ENCODE measurements at places on chromosomes 1 and 21.

DNA sequence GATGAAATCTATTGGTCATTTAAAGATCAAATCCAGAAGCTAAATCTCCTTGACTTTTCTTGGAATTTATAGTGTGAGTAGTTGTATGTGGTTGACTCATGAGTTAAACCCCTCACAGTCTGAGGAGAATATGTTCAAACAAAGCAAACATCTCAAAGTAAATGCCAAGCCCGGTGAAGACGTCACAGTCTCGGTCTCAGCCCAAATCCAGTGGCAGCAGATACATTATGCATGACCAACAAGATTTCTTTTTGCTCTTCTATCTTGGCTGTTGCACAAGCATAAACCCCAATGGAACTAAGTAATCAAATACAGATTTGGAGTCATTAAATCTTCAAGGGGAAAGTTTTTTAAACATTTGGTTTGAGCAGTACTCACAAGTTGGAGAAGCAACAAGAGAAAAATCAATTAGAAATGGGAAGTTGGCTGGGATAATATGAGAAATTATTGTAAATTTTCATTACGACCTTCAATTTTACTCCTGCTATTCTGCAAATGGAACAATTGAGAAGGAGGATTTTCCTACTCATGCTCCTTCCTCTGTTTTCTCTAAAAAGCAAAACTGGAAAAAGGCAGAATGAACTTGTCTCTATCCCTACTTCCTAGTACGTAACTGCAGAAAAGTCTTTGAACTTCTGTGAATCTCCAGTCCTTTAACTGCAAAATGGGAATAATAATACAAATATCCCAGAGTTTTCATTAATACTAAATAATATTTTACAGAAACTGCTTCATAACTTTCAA is 575.8 kb downstream of the NUF2 start:
- no peak for DNase-seq

DNA sequence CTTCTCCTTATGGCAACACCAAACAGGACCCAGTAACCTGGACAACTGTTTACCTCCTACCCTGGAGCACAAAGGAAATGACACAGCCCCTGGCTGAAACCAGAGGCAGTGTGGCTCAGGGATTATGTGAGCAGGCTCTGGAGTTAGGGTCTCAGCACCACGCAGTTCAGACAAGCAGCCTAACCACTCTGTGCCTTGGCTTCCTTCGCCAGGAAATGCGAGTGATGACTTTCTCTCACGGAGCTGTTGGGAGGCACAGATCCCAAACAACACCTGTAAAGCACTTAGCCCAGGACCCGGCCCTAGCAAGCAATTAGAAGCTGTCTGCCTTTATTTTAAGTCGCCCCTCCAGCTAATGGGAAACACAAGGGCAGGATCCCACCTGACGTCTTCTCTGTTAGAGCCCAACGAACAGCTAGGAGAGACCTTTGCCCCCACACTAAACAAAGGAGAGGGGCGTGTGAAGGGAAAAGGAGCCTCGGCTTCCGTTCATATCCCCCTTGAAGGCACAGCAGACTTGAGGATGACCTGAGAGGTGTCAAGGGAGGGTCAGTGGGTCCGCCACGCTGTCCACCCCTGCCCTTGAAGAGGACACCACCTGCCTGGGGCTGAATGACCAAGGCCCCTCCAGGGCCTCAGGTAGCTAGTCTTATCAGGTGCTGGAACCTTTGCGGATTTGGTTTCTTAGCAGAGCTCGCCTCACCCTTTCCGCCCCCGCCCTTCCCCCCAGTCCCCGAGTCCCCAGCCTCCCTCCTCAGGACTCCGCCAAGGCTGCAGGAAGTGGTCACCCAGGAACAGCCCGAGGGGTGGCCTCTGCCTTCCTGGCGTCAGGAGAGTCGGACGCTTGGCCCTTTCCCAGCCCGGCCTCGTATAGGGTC is 860 bp downstream of the TMEM63A start:
- no peak for DNase-seq

DNA sequence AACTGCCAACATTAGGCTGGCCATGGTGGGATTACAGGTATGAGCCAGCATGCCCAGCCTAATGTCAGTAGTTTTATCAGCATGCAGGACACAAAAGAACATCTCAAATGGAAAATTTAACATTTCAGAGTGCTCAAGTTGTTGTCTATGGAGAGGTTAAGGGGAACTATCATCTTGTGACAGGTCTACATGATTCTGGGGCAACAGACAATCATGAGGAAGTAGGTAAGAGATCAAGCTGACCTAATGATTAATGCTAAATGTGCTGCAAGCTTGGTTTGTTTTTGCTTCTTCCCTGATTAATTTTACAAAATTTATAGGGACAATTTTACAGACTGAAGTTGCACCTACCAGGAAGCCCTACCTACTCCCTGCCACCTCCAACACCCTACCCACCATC is 36.6 kb downstream of the FMO4 start:
- no peak for DNase-seq

- no peak for DNase-seq
Measured at GRCh38 chr1:41907446-41907845, 11.3 kb downstream of the HIVEP3 start.

- no peak for DNase-seq
Measured at GRCh38 chr1:214719207-214719606, 116.2 kb downstream of the CENPF start.

- no peak for DNase-seq
Measured at GRCh38 chr1:204127597-204128242, 24.1 kb downstream of the ETNK2 start.

- no peak for DNase-seq
Measured at GRCh38 chr1:200429221-200429751, 19.4 kb upstream of the ZNF281 start.

DNA sequence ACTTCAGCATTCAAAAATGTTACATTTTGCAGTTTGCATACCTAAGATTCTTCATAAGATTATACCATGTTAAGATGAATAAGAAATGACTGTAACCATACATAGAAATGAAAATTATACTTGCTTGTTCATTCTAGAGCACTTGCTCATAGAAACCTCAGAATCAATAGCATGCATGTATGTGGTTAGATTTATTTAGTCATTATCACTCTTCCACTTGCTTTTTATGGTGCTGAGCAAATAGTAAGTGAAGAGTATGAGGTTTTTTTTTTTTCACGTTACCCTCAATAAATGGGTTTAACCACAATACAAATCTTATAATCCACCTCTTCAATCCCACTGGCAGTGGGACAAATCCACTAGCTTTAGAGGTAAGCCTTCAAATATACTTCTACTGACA is 84.7 kb downstream of the LRRC53 start:
- DNase-seq = no peak

- DNase-seq = no peak
Measured at GRCh38 chr1:8201331-8201861, 116.5 kb upstream of the SLC45A1 start.

- no peak for DNase-seq
Measured at GRCh38 chr1:25095635-25096200, 136.6 kb downstream of the SYF2 start.

DNA sequence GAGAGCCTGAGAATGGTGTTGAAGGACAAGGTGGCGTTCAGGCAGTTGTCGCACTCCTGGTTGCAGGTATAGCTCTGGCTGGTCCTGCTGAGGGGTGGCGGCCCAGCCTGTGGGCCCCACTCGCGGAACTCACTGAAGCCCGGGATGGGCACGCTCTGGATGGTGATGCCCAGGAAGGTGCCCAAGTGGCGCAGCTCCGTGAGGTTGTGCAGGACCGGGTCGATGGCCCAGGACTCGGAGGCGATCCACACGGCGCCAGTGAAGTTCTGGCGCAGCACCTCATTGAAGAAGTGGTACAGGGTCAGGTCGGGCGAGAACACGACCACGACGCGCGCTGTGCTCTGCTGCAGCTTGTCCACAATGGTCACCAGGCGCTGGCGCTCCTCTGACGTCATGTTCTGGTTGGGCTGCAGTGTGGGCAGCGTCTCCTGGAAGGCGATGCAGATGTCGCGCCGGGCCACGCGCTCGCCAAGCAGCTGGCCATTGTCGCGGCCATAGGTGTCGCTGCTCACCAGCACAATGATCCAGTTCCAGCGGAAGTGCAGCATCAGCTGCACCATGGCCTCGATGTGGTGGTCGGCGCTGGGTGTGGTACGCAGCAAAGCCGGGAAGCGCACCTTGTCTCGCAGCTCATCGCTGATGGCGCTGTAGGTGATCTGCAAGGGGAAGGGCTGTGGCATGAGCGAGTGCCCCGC is 5.0 kb downstream of the TAS1R2 start:
- DNase-seq = no peak

GRCh38 chr1:234722904-234723720 is 113.1 kb upstream of the IRF2BP2 start:
- DNase-seq = peak; percentile 89

DNA sequence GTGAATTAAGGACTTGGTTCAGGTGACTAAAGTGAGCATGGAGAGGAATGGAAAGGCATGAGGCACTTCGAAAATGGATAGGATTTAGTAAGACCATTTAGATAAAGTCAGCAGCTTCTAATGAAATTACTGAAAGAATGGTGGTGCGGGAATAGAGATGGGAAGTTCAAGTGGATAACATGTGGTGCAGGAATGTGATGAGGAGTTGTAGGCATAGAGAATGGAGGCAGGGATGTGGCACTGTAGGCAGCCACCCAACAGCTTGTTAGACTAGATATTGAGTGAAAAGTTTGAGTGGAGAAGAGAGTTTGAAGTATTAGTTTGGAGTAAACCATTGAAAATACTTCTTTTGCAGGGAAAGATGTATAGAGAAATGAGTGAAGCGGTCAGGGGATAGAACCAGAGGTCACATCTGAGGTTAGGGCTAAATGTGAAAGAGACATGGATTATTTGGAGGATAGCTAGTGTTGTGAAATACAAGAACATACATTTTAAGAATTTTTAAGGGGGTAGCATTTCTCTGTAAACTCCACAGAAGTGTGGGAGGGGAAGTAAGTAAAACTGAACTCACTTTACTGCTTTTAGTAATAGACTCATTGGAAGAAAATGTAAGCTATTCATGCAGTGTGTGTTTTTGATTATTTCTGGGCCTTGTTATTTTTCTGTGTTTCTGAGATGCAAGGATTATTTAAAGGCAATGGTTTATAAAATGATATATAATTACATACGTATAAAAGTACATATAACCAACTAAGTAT is 46.2 kb downstream of the DYRK1A start:
- no peak for DNase-seq

DNA sequence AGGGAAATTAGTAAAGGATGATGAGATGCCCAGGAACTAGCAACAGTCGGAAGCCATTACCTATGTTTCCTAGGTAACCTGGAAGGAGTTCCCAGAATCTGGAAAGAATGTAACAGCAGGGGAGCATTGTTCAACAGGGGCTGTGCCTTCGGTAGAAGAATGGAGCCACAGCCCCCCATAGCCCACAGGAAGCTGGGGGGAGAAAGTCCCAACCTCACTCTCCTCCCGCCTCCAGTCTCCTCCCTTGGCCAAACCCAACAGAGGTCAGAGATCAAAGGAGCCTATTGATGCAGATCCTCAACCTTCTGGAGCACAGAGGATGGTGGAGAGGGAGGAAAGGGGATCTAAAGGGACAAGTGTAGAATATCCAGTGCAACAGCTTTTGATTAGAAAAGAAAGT is 131.5 kb upstream of the SLC44A3 start:
- DNase-seq = no peak

- DNase-seq = no peak
Measured at GRCh38 chr21:27300770-27301169, 333.9 kb upstream of the ADAMTS5 start.

- no peak for DNase-seq
Measured at GRCh38 chr1:41653574-41653973, 169.1 kb upstream of the EDN2 start.

DNA sequence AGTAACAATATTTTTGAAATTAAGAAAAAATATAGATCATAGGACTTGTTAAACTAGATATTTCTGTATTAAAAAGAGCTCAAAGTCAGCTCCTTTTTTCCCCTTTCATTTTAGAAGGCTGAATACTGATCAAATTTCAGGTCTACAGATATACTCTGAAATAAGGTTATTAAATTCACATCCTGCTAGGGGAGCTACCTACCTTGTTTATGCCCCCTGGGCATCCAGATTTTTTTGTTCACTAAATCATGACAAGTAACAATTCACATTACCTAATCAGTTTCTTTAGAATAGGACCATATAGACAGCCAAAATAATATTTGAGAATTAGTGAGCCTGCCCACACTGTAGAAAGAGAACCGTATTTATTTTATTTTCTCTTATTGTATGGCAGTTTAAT is 276.2 kb downstream of the USP25 start:
- DNase-seq = no peak

DNA sequence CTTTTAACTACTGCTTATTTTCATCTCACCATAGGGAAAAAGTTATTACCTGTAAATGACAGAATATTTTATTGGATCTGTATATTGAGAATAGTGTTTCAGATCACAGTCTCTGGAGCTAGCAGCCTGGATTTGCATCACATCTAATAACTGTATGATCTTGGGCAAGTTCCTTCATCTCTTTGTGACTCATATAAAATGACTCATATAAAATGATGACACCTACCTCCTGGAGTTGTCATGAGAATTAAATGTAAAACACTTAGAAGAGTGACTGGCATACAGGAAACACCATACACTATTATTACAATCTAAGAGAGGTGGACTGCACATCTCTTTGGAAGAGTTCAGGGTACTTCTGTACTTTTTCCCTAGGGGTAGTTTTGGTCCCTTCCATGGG is 421.3 kb downstream of the NEGR1 start:
- peak; percentile 7 for DNase-seq

GRCh38 chr1:41827991-41828570 is 90.6 kb downstream of the HIVEP3 start:
- DNase-seq = no peak

DNA sequence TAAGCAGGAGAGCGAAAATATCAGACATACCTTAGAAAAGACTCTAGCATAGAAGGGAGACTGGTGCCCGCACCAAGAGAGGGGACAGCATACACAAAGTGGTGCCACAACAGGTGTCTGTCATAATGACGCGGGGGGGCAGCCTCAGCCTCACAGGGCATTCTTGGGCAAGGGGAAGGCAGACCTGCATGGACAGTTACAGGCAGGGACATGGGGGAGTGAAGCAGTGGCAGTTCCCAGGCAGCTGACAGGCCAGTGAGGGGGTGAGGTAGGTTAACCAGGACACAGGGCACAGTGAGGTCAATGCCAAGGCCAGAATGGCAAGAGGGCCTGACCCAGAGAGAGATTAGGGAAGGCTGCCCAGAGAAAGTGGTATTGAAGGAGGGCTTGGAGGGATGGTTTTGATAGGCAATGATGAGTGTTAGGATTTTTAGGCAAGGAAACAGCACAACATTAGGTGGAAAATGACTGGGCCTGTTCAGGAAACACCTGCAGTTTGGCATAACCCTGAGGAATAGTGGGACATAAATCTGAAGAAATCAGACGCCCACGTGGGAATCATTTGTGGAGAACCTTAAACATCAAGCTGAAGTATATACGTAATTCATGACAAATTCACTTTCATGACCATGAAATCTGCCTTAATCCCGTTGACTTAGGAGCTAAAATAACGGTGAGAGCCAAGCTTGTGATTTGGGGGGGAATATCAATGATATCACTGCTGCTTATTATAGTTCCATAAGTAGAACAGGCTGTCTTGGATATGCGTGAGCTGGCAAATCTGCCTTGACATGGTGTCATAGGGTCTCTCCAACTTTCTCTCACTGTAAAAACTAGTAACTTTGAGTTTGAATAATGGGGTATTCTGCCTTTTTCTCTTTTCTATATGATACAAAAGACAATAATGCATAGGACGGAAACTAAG is 8.9 kb downstream of the PTPN14 start:
- DNase-seq = no peak
